ENCODE measurements at places on chromosomes 3 and 15. TPM values are rescaled to one million over a fixed set of nuclear protein-coding genes. Genes with fewer than 3 reads are reported as not detected.
A peak's percentile ranks its signal among the peaks of the same experiment; 100 is the strongest.

GRCh38 chr3:156659260-156659659 lies 15.1 kb upstream of the TIPARP start:
- no peak overlapping the region for H3K27ac ChIP-seq
- H3K36me3 ChIP-seq = no peaks in the 10 kb centered on the region
- H3K27me3 ChIP-seq = no peaks in the 10 kb centered on the region
- H3K4me1 ChIP-seq = no peaks in the 10 kb centered on the region

- peaks cover 8% of the 10 kb centered on the region for H3K4me1 ChIP-seq
- no peak overlapping the region for H3K4me3 ChIP-seq
- H3K27ac ChIP-seq = no peak overlapping the region
- H3K36me3 ChIP-seq = no peaks in the 10 kb centered on the region
These were observed 145.6 kb upstream of the SLC2A2 start for GRCh38 chr3:171172070-171172469.

GRCh38 chr3:61417352-61417751 lies 144.0 kb upstream of the PTPRG start:
- no peak for DNase-seq
- no peak overlapping the region for H3K4me3 ChIP-seq
- H3K36me3 ChIP-seq = no peaks in the 10 kb centered on the region
- H3K4me1 ChIP-seq = no peaks in the 10 kb centered on the region
- H3K27ac ChIP-seq = no peak overlapping the region

GRCh38 chr3:181839039-181839915 lies 127.6 kb downstream of the SOX2 start:
- H3K4me1 ChIP-seq = peaks cover 16% of the 10 kb centered on the region
- H3K4me3 ChIP-seq = no peak overlapping the region
- peak overlapping the region; percentile 63 for H3K27ac ChIP-seq
- H3K27me3 ChIP-seq = no peaks in the 10 kb centered on the region

The SLC9C1 gene
- polyA plus RNA-seq = not detected

The HOMER2 gene
- 35.7 TPM for polyA plus RNA-seq

The SAMMSON gene
- polyA plus RNA-seq = 0.78 TPM

The TMEM207 gene
- not detected for polyA plus RNA-seq

All from stomach (tissue), 19 donors.